ENCODE measurements at places on chromosomes 4 and X. TPM values are rescaled to one million over a fixed set of nuclear protein-coding genes. Genes with fewer than 3 reads are reported as not detected.

ARX gene
- not detected for total RNA-seq

SATL1 gene
- total RNA-seq = not detected

TMEM271 gene
- not detected for total RNA-seq

XAGE1A gene
- not detected for total RNA-seq

SSX2 gene
- total RNA-seq = not detected

RBMXL3 gene
- not detected for total RNA-seq

FAM13A gene
- total RNA-seq = 7.2 TPM

TENM3 gene
- total RNA-seq = not detected

ADAMTS3 gene
- total RNA-seq = not detected

GRCh38 chr4:167713756-167714155 is 378.6 kb upstream of the ANXA10 start:
- H3K4me1 ChIP-seq = no peaks in the 10 kb centered on the region
- no peak overlapping the region for H3K27ac ChIP-seq
- H3K27me3 ChIP-seq = no peaks in the 10 kb centered on the region
- H3K36me3 ChIP-seq = no peaks in the 10 kb centered on the region
- DNase-seq = no peak

DNA sequence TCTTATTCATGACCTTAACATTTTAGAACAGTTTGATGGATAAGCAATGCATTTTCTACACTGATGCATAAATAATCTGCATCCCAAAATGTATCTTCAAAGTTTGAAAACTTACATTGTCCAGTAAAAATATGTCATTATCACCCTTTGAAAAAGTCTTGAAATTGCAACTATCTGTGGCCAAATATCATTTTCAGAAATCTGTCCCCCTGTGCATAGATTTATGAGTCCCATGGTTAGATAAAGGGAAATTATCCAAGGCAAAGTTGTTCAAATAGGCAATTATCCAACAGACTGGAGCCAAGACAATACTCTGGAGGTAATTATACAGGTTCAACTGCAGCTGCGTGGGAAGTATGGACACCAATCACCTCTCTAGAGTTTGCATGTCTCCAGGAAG is 182.5 kb upstream of the INTU start:
- no peaks in the 10 kb centered on the region for H3K4me1 ChIP-seq
- no peak for DNase-seq
- H3K27ac ChIP-seq = no peak overlapping the region
- H3K4me3 ChIP-seq = no peak overlapping the region
- no peaks in the 10 kb centered on the region for H3K27me3 ChIP-seq
- H3K36me3 ChIP-seq = no peaks in the 10 kb centered on the region

GRCh38 chr4:150140774-150141400 is 62.6 kb downstream of the DCLK2 start:
- H3K27me3 ChIP-seq = peaks cover 14% of the 10 kb centered on the region
- DNase-seq = no peak

DNA sequence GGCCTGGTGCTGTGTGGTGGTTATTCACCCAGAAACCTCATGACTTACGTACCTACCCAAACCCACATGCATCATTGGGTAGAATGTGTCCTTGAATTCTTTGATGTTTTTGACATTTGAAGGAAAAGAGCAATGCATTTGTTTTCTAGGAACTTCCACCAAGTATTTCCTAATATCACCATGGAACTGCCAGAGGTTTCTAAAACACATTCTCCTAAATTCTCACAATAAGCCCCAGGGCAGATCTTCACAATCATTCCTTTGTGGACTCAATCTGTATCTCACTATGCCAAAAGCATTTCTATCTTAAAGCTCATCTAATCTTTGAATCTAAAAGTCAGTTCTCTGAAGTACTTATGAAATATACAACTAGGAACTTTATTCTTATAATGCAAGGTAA is 8.3 kb upstream of the ODAM start:
- no peaks in the 10 kb centered on the region for H3K27me3 ChIP-seq
- no peaks in the 10 kb centered on the region for H3K36me3 ChIP-seq
- no peak overlapping the region for H3K27ac ChIP-seq
- no peaks in the 10 kb centered on the region for H3K4me1 ChIP-seq
- DNase-seq = no peak

GRCh38 chr4:87005690-87006425 is 71.0 kb downstream of the AFF1 start:
- H3K4me3 ChIP-seq = peak overlapping the region; percentile 95
- peak; percentile 67 for DNase-seq
- H3K36me3 ChIP-seq = peaks cover 2% of the 10 kb centered on the region
- no peaks in the 10 kb centered on the region for H3K27me3 ChIP-seq
- peaks cover 45% of the 10 kb centered on the region for H3K4me1 ChIP-seq

DNA sequence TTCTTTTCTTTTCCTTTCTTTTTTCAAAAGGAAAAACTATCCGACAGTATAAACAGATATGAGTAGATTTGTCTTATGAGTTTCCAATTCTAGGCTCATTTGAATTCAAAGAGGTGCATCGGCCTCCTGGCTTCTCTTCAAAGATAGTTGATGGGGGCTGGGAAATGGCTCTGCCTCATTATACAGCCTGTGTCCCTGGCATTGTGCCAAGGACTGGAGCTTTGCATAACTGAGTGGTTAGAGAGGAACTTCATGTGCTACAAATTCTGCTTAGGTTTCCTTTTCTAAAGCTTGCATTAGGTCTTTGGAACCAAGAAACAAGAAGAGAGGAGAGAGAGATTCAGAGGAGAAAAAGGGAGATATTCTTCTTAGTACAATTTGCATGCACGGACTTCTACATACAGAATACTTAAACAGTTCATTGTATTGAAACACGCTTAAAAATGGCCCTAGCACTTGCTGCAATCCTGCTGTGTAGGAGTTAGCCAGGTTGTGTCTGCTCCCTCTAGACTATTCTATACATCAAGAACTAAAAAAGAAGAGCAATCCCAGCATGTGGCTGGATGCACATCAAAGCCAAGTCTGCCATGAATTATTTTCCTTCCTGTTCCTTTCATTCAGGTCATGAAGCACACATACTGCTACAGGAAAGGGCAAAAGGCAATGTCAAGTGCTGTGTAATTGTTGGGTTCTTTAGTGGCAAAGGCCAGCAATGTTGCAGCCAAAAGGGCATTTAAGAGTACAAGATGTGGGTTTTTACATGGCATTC is 70.9 kb downstream of the INTS12 start:
- H3K27me3 ChIP-seq = peaks cover 30% of the 10 kb centered on the region
- no peak overlapping the region for H3K27ac ChIP-seq
- H3K4me1 ChIP-seq = no peaks in the 10 kb centered on the region
- no peak overlapping the region for H3K4me3 ChIP-seq

- H3K27ac ChIP-seq = no peak overlapping the region
- no peak overlapping the region for H3K4me3 ChIP-seq
- no peak for DNase-seq
- no peaks in the 10 kb centered on the region for H3K36me3 ChIP-seq
- H3K27me3 ChIP-seq = peaks cover 19% of the 10 kb centered on the region
These were observed 27.0 kb upstream of the RAB28 start for GRCh38 chr4:13511101-13511500.

- H3K4me3 ChIP-seq = no peak overlapping the region
- H3K36me3 ChIP-seq = no peaks in the 10 kb centered on the region
- H3K27me3 ChIP-seq = no peaks in the 10 kb centered on the region
- no peak for DNase-seq
These were observed 1973.0 kb upstream of the AGA start for GRCh38 chr4:179415037-179415846.

DNA sequence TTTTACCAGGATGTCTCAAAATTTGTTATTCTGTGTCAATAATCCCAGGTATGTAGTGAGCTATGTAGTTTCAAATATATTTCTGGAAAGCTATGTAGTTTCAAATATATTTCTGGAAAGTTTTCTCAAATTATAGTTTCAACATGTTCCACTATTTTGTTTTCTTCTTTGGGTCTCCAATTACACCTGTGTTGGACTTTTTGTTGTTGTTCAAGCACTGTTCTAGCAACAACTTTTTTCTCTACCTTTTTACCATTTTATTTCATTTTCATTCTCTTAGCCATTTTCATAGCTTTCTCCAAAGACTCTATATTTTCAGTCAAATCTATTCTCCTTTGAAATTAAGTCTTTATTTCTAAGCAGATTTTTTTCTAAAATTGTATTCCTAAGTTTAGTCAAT is 88.4 kb downstream of the LCORL start:
- no peak for DNase-seq
- no peaks in the 10 kb centered on the region for H3K27me3 ChIP-seq
- peaks cover 10% of the 10 kb centered on the region for H3K36me3 ChIP-seq

DNA sequence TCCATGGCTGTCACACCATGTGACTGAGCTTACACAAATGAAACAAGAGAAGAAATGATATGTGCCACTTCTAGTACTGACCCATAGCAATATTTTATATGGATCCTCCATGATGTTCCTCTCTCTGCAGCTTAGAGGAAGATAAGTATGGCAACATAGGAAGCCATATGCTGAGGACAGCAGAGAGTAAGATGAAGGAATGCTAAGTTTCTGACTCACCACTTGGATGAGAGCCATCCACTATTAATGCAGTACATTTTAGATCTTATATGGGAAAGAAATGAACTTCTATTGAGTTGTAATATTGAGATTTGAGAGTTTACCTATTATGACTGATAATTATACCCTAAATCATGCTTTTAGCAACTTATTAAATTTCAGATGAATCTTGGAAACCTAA is 386.9 kb upstream of the MAOA start:
- no peaks in the 10 kb centered on the region for H3K4me1 ChIP-seq
- no peak overlapping the region for H3K27ac ChIP-seq
- no peak for DNase-seq
- no peaks in the 10 kb centered on the region for H3K36me3 ChIP-seq
- H3K27me3 ChIP-seq = no peaks in the 10 kb centered on the region

- H3K27ac ChIP-seq = no peak overlapping the region
- DNase-seq = no peak
- no peaks in the 10 kb centered on the region for H3K36me3 ChIP-seq
- H3K4me3 ChIP-seq = no peak overlapping the region
These were observed 41.1 kb downstream of the MAD2L1 start for GRCh38 chr4:120025516-120025915.

DNA sequence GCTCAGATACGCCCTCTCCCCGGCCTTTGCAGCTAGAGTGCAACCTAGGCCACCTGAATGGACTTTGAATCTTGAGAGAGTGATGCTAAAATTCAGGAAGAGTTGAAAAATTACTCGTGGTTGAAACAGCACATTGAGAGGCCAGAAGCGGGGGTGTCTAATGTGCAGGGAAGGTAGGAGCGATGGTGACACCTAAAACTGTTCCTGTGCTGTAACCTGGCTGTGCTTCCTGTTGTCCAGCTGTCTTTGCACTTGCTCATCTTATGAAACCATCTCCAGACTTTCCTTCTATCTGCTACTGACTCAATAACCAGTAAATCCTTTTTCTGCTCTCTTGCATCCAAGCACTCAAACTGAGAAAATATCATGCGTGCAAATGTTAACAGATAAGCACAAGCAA is 106.4 kb upstream of the RPS6KA3 start:
- no peak overlapping the region for H3K4me3 ChIP-seq
- no peak overlapping the region for H3K27ac ChIP-seq
- no peaks in the 10 kb centered on the region for H3K36me3 ChIP-seq
- H3K4me1 ChIP-seq = peaks cover 6% of the 10 kb centered on the region
- DNase-seq = no peak
- H3K27me3 ChIP-seq = peaks cover 3% of the 10 kb centered on the region

- no peak overlapping the region for H3K4me3 ChIP-seq
- peaks cover 10% of the 10 kb centered on the region for H3K27me3 ChIP-seq
- no peak for DNase-seq
- H3K4me1 ChIP-seq = no peaks in the 10 kb centered on the region
- H3K27ac ChIP-seq = no peak overlapping the region
These were observed 58.6 kb upstream of the MSX1 start for GRCh38 chr4:4800646-4801408.

DNA sequence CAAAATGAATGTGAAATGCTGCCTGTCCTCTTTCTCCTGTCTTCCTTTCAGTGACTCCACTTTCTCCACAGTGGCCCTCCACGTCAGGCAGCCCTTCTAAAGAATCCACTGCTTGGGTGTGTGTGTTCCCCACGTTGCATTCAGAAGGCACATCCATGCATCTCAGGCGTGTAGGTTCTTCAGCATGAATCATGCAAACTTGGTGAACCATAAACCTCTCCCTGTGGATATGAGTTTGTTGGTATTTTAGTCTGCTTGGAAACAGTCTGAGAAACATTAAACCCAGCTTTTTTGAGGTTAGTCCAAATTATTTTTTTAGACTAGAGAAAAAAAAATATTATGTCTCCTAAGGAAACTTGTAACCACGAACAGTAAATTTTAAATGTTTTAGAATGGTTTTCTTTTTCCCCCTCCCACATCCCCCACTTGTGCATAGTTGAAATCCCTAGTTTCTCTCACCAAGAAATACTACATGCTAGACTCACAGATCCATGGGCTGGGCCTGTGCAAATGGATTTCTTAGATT is 251.6 kb downstream of the CBR4 start:
- peaks cover 13% of the 10 kb centered on the region for H3K4me1 ChIP-seq
- no peak for DNase-seq
- no peak overlapping the region for H3K27ac ChIP-seq
- no peaks in the 10 kb centered on the region for H3K36me3 ChIP-seq

DNA sequence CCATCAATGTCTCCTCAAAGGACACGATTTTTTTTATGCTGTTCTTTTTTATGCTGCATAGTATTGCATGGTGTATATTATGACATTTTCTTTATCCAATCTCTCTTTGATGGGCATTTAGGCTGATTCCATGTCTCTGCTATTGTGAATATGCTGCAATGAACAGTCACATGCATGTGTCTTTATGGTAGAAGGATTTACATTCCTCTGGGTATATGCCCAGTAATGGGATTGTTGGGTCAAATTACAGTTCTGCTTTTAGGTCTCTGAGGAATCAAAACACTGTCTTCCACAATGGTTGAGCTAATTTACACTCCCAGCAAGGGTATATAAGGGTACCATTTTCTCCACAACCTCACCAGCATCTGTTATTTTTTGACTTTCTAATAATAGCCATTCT is 113.9 kb downstream of the GRIA3 start:
- no peak for DNase-seq
- no peak overlapping the region for H3K27ac ChIP-seq
- H3K27me3 ChIP-seq = no peaks in the 10 kb centered on the region
- H3K4me1 ChIP-seq = no peaks in the 10 kb centered on the region
- H3K4me3 ChIP-seq = no peak overlapping the region

DNA sequence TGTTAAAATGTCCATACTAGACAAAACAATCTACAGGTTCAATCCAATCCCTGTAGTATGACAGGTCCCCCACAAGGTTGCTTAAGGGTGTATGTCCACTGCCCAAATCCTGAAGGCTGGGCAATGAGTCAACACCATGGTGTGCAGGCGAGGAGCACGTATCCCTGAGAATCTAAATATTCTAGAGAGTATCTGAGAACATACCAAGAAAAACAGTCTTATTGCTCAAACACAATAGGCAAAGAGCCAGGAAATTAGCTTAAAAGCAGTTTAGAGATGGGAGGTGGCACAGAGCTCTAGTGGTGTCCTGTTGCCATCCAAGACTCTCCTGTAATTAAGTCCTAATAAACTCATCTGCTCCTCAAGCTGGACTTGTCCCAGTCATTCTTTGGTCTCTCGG is 37.0 kb downstream of the RCHY1 start:
- no peak overlapping the region for H3K4me3 ChIP-seq
- H3K27me3 ChIP-seq = no peaks in the 10 kb centered on the region
- peaks cover 61% of the 10 kb centered on the region for H3K36me3 ChIP-seq
- no peak overlapping the region for H3K27ac ChIP-seq
